ENCODE measurements at places on chromosomes 7 and 10.

- no peak for DNase-seq
These were observed 571.3 kb downstream of the GLRX3 start for GRCh38 chr10:130707389-130707979.

DNA sequence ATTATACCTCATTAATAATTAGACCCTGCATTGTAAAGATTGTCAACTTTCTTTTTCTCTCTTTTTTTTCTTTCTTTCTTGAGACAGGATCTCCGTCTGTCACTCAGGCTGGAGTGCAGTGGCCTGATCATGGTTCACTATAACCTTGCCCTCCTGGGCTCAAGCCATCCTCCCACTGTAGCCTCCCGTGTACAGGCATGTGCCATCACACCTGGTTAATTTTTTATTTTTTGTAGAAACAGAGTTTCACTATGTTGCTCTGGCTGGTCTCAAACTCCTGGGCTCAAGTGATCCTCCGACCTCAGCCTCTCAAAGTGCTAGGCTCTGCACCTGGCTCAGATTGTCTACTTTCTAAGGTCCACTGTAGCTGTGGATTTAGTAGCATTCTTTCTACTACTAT lies 50.7 kb downstream of the MDFIC start:
- DNase-seq, result no peak

GRCh38 chr10:2851566-2851965 lies 215.8 kb upstream of the PFKP start:
- DNase-seq, result no peak

- no peak for DNase-seq
These were observed 222.8 kb downstream of the LRMDA start for GRCh38 chr10:75654171-75654771.

- no peak for DNase-seq
These were observed 4.0 kb downstream of the RADIL start for GRCh38 chr7:4879396-4880081.

DNA sequence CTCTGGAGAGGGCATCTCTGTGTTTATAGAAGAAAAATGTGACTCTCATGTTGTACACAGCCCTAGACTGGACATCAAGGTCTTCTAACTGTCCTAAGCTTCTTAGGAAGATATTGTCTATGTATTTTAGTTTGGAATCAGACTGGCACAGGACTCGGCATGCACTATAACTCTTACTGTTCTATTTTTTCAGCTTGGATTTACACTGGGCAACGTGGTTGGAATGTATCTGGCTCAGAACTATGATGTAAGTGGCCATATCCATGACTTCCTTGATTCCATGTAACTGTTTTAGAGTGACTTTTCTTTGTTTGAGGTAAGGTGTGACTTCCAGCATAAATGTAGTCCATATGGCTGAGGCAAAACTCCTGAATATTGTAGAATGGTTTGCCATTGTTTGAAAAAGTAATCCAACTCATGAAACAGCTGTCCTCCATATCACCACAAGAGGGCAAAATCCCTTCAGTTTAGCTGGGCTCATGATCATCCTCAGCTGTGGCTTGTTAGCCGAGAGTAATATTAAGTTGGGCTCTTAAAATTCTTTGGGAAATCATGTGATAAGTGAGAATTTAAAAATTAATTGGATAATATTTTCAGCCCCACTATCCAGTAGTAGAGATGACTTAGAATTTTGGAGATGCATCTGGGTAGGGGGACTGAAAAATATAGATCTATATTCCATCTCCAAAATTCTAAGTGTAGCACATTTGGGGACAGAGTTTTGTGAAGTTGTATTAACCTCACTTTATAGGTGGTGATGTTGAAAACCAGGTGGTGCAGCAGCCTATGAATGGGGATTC lies 10.4 kb downstream of the STMP1 start:
- DNase-seq, result no peak

GRCh38 chr10:50438049-50438936 lies 185.5 kb downstream of the SGMS1 start:
- no peak for DNase-seq

GRCh38 chr7:130079846-130080394 lies 9.6 kb downstream of the KLHDC10 start:
- no peak for DNase-seq

DNA sequence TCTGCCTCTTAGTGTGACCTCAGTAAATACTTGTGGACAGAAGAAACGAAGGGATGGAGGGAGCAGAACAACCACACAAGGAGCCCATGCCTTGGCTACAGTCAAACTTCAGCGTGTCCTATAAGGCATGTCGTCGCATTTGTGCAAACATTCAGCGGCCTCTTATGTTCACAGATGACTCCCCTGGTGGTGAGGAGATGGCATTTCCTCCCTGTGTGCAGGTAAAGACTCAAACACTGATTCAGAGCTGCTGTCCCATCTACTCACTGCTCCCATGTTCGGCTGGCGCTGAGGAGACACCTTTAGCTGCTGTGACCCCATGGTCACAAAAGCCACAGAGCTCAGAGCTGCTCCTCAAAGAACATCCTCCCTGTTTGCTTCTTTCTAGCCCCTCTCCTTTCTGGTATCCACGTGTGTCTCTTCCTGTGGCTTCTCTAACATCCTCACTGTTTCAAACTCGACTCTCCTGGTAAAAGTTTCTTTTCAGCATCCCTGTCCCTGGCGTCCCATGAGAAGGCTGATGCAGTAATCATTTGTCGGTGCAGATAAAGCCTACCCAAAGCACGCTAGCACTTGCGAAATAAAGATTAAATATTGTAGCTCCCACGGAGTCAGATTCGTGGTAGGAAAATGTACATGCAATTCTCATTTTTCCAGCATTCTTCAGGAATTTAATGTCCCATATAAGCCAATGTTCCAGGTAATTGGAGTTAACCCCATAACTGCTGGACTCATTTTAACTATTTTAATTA lies 124.9 kb upstream of the NEBL start:
- DNase-seq, result no peak
